ENCODE measurements at places on chromosomes 16 and 17.

GRCh38 chr16:23781176-23781575, 26.4 kb downstream of the CHP2 start:
- no peak for DNase-seq

DNA sequence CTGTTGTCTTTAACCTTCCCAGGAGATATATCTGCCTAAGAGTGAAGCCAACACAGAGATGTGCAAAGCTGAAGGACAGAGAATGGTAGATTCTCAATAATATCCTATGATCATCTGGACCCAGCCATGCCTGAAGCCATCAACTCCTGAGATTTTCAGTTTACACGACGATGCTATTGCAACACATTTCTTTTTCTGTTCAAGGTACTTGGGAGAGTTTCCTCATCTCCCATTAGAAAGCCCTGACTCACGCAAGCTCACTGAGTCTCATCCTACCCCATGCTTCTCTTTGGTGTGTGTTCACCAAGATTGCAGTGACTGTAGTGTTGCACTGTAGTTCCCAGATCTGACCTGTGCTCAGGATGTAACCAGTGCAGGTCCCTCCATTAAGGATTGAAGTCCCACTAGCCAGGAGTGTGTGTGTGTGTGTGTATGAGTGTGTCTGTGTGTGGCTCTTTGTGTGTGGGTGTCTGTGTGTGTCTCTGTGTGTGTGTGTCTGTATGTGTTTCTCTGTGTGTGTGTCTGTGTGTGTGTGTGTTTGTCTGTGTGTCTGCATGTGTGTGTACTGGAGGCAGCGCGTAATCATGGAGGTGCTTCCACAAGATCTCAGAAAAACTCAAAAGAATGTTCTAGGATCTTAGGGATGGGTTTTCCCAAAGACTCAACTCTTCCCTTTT, 15.5 kb downstream of the CES1 start:
- DNase-seq, result no peak

- DNase-seq, result no peak
Observed at GRCh38 chr16:23784811-23785447, 30.1 kb downstream of the CHP2 start.

- DNase-seq, result no peak
Observed at GRCh38 chr16:7614021-7614795, 281.6 kb downstream of the RBFOX1 start.

- DNase-seq, result no peak
Observed at GRCh38 chr17:66930933-66931332, 33.6 kb upstream of the CACNG4 start.

- no peak for DNase-seq
Observed at GRCh38 chr16:86496929-86497461, 13.3 kb upstream of the FOXF1 start.

- peak; percentile 42 for DNase-seq
Observed at GRCh38 chr16:9138731-9139501, 47.5 kb downstream of the HAPSTR1 start.

DNA sequence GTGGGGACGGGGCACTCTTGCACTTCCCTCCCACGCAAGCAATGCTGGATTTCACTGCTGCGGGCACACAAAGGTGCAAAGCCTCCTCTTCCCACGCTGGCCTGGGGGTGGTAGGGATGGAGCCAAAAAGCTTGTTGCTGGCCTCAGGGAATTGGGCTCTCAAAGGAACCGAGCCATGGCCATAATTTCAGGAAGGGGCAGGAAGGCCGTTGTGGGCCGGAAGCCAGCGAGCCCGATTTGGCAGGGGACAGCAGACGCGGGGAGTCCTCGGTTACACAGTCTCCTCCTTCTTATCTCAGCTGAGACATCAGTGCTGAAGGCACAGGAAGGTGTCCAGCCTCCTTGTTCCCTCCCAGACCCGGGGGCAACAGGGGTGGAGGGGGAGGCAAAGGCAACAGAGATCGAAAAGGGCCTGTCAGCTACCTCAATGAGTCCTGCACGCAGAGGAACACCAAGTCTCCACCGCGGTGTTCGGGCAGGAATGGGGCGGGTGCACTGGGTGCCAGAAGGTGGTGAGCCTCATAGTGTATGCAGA, 59.5 kb downstream of the SLFN11 start:
- DNase-seq, result no peak

- DNase-seq, result no peak
Observed at GRCh38 chr16:6343157-6343556, 989.5 kb upstream of the RBFOX1 start.

GRCh38 chr17:4440690-4441686, 7.2 kb downstream of the SPNS3 start:
- DNase-seq, result no peak

GRCh38 chr17:64232466-64233262, 30.4 kb downstream of the TEX2 start:
- no peak for DNase-seq
